ENCODE measurements at places on chromosomes 1 and 21.

- DNase-seq, result no peak
Observed at GRCh38 chr1:94796266-94796665, 23.9 kb upstream of the SLC44A3 start.

DNA sequence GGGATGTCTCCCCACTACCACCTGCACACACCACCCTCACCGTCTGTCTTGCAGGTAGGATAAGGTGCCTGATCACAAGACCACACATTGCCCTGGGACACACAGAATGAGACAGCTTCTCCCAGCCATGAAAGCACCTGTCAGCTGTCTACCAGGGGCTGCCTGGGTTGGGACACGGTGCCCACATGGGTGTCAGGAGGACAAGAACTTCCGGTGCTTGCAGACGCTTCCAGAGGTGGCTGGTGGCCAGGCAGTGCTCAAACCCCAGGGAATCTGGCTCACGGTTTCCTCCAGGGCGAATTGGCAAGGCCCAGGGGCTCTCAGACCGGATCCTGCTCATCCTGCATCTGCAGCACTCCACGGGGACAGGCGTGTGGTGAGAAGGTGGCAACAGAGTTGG, 182.6 kb upstream of the ARHGEF16 start:
- DNase-seq, result no peak

GRCh38 chr1:185260611-185261010, 56.4 kb downstream of the IVNS1ABP start:
- no peak for DNase-seq

- DNase-seq, result no peak
Observed at GRCh38 chr1:84377480-84378095, 20.7 kb upstream of the DNASE2B start.

DNA sequence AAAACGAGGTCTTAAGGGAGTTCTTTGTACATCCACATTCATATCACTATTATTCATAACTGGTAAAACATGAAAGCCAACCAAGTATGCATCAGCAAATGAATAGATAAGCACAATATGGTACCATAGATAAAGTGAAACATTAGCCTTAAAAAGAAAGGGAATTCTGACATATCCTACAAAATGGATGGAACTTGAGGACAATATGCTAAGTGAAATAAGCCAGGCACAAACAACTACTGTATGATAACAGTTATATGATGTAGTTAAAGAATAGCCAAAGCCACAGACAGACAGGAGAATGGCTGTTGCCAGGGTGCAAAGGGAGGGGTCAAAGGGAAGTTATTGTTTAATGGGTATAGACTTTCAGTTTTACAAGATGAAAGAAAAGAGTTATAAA, 148.9 kb downstream of the EIF4G3 start:
- DNase-seq, result no peak

DNA sequence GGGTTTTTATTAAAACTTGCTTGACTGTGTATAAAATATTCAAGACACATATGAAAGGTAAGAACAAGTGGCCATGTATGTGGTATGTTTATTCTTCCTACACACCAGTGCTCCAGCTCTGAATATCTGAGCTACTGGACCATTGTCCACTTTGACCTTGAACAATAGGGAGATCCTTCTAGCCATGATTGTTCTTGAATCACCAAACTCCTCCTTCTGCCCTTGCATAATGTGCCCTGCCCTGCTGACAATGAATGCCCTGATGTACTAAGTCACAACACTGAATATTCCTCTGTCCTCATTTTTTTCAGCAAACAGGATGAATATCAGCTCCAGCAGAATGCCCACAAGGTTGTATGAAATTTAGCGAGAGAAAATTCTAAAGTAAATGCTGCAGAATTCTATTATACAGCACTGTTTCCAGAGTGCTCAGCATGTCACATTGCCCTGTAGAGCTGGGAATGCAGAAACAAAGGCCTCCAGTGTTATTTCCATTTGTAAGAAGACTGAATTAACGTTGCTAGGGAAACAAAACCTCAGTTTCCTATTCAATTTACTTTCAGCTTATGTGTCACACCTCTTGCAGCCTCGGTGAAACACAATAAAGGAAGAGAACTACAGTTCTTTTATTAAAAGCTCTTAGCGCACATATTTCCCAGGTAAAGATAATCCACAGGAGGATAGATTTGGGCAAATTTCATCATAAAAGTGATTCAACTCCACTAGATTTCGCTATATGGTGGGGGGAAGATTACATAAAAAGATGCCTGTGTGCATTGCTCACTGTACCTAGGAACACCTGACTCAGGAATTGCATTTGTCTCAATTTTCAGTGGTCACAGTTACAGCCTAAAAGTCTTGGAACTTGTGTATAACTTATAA, 187.4 kb upstream of the ATP1B1 start:
- no peak for DNase-seq

- DNase-seq, result no peak
Observed at GRCh38 chr1:19038096-19038495, 81.6 kb upstream of the IFFO2 start.

DNA sequence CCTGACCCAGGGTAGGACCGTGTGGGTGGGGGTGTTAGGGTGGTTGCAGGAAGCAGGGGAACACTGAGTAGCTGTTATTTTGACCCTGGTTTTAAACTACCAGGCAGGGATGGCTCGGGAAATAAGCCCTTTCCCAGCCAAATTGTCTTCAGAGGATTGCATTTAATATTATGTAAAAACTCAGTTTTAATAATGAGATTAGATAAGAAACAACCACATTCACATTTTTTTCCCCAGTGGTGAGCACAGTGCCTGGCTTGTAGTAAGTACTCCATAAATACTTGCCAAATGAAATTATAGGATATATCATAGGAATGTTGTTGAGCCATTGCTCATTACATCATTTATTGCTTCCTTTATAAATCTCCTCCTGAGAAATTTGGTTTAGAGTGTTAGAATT, 3.1 kb upstream of the ACP6 start:
- DNase-seq, result no peak

- DNase-seq, result no peak
Observed at GRCh38 chr21:31911138-31911907, 38.5 kb downstream of the HUNK start.

- no peak for DNase-seq
Observed at GRCh38 chr1:7538849-7539768, 232.0 kb upstream of the VAMP3 start.

GRCh38 chr1:211753649-211754251, 76.8 kb downstream of the LPGAT1 start:
- DNase-seq, result no peak

DNA sequence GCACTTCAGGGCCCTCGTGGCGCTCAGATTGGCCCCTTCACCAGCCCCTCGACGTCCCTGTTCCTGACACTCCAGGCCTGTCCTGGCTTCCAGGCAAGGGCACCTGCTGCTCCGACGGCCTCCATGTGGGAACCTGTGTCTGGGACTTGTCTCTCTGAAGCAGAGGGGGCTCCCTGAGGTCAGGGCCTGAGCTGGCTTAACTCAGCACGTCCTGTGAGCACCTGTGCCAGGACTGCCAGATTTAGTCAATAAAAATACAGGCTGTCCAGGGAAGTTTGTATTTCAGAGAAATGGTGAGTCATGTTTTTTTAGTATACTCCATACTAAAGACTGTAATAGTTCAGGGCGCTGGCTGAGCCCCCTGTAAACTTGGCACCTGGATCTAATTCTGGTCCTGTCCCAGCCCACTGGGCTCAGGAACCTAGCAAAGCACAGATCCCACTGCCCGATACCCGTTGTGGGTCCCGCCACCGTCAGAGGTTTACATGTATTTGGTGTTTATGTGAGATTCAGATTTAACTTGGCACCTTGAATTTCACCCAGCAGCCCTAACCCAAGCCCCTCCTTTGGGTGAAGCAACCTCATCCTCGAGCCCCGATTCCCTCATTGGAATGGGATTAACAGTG, 109.9 kb upstream of the IFFO2 start:
- DNase-seq, result no peak

- no peak for DNase-seq
Observed at GRCh38 chr1:117403597-117403996, 36.3 kb downstream of the MAN1A2 start.

DNA sequence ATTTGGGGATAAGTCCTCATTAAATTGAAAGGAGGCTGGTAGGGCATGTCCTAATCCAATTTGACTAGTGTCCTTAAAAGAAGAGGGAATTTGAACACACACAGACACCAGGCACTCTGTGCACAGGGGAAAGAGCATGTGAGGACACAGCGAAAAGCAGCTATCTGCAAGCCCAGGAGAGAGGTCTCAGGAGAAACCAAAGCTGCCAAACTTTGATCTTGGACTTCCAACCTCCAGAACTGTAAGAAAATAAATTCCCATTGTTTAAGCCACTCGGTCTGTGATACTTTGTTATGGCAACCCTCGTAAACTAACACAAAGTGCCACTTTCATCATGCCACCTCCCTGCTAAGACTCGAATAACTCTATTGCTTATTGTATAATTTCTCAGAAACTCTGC, 13.8 kb downstream of the PLA2G4A start:
- no peak for DNase-seq

DNA sequence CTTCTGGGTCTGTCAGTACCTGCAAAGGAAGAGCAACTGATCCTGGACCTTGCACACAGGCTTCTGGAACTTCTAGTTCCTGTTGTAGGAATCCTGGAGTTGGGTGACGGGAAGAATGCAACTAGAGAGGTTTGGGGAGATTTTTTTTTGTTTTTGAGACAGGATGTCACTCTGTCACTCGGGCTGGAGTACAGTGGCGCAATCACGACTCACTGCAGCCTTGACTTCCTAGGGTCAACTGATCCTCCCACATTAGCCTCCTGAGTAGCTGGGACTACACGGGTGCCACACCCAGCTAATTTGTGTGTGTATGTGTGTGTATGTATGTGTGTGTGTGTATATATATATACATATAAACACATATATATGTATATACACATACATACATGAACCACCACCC, 18.8 kb downstream of the ENTREP3 start:
- no peak for DNase-seq

DNA sequence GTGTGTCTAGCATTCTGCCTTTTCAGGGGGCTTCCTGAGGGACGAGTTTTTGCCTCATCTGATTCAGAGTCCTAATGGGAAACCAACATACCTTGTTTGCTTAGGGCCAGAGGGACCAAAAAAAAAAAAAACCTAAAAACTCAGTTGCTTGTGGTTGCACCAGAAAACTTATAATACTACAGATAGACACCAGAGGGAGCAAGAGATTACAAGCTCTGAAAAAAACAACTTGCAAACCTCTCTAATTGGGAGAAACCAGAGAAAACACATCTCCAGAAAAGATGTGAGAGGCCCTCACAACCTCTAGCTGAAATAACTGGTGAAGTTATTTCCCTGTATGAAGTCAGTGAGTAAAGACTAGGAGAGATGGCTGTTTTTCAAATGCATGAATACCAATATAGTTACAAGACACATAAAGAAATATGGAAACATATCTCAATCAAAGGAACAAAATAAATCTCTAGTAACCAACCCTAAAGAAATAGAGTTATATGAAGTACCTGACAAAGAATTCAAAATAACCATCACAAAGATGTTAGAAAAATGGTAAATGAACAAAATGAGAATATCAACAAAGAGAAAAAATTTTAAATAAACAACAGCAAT, 233.7 kb upstream of the NFIA start:
- no peak for DNase-seq

- no peak for DNase-seq
Observed at GRCh38 chr1:24027838-24028468, 47.8 kb upstream of the SRSF10 start.

GRCh38 chr21:15775981-15776380, 46.2 kb downstream of the USP25 start:
- DNase-seq, result no peak

DNA sequence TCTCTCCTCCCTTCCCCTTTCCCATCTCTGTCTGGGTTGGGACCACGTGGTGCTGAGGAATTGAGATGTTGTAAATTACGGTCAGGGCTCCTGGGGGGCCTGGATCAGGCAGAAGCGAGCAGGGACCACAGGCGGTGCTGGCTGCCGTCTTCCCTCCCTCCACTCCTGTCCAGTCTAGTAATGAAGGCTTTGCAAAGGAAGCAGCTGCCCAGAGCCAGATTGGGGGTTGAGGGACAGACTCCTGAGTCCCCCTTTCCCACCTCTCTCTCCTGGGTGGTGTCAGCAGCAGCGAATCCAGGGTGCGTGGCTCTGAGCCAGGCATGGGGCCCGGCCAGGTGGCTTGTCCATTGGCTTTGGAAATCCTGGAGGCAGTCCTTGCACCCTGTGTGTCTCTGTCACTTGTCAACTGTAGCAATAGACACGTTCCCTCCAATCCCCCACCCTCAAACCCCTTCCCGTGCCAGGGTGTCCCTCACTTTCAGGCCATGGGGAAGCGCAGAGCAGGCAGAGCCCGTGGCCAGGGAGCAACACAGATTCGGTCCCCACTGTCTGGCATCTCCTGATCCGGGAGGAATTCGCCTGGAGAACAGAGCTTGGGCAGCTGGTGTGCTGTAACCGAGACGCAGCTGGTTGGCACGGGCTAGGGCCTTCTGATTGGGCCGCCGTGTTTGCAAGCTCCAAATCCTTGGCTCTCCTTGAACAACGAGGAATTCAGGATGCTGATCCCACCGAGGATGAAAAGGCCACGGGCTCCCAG, 64.8 kb upstream of the WNT4 start:
- DNase-seq, result no peak

GRCh38 chr1:53771648-53772047, 32.7 kb upstream of the GLIS1 start:
- no peak for DNase-seq

DNA sequence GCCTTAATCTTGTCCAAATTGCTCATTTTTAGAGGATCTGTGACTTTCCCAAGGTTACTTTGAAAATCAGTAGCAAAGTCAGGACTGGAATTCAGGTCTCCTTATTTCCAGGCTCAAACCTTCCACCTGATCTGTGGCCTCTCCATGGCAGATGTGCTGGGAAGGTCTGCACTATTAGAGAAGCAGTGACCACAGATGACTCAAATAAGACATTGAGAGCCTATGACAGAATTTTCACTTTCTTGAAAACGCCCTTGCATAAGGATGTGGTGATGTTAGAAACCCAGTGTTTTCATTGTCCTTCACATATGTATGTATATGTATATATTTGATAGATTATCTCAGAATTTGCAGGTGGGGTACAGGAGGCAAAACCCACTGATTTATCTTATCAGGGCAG, 45.3 kb downstream of the TTC39A start:
- DNase-seq, result no peak

GRCh38 chr1:238568735-238569134, 678.0 kb upstream of the ZP4 start:
- no peak for DNase-seq

DNA sequence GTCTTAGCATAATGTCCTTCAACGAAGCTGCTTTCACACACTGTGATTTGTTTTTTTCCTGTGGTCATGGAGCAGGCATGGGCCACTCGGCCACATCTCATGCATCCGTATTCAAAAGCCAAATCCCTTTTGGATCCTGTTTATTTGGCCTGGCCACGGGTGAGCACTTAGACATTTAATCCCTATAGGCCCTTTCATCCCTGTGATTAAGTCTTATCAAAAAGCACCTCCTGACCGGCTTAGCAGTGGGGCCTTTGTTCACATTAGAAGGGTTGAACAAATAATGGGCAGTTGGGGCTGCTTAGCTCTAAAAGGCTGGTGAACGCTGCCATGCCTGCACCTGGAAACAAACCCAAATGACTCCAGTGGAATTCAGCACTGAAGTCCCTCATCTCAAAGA, 2.0 kb downstream of the KCNE2 start:
- DNase-seq, result no peak

GRCh38 chr1:159938211-159938852, 7.1 kb downstream of the IGSF9 start:
- DNase-seq, result no peak

GRCh38 chr1:77385551-77385950, 103.7 kb downstream of the AK5 start:
- no peak for DNase-seq

GRCh38 chr1:115838431-115839028, 2.4 kb downstream of the NHLH2 start:
- no peak for DNase-seq
